Endodermal cell (in vitro differentiated cells): ENCODE measurements at places on chromosomes 16 and 17.

- DNase-seq: no peak
Observed at GRCh38 chr17:67421869-67422273, 44.8 kb downstream of the PITPNC1 start.

DNA sequence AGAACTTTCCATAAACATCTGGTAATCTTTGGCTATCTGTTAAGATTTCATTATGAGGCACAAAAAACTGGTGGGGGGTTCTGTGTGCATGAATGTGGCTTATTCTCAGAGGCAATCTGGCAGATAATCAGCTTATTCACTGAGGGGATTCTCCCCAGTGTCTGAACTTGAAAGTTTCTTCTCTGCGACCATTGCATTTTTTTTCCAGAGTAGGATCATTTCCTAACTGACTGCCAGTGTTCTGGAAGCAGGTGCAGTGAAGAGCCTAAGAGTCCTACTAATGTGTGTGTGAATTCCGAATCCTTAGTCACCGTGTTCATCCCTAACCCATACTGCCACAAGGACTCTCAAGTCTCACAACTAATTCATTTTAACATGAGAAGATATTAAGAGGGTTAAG, 64.9 kb upstream of the LRRC37A3 start:
- DNase-seq: peak; percentile 31

DNA sequence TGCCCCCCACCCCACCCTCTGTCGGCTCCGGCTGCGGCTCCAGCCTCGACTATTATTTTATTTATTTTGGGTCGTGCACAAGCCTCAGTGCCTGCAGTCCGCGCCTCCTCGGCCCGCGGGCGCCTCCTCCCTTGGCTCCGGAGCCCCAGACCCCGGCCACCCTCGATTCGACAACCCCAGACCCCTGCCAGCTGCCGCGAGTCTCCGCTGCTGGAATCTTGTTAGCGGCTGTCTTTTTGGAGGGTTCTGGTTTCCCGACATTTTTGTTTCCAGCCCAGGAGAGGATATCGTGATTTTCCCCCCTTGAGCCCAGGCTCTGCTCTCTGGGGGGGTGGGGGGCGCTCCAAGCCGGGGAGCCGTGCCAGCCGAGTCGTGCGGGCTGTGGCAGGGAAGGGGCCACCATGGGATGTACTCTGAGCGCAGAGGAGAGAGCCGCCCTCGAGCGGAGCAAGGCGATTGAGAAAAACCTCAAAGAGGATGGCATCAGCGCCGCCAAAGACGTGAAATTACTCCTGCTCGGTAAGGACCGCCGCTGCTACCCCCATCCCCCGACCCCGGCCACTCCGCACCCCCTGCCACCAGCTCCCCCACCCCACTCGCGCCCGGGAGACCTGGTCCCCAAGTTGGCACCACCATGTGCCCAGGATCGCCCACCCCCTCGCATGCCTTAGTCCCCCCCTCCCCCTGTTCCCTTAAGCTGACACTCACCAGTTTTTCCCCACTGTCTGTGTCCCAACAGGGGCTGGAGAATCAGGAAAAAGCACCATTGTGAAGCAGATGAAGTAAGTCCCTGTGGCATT, 746 bp downstream of the GNAO1 start:
- DNase-seq: peak; percentile 63

- DNase-seq: no peak
Observed at GRCh38 chr17:22217135-22217534, 524.8 kb downstream of the KCNJ18 start.

- DNase-seq: no peak
Observed at GRCh38 chr17:2814049-2814448, 17.8 kb downstream of the RAP1GAP2 start.

GRCh38 chr17:10276436-10276835, 78.0 kb upstream of the GAS7 start:
- peak; percentile 58 for DNase-seq

GRCh38 chr17:21392266-21392665, 16.1 kb downstream of the KCNJ12 start:
- DNase-seq: no peak

- DNase-seq: no peak
Observed at GRCh38 chr16:19481296-19481695, 40.6 kb downstream of the GDE1 start.

DNA sequence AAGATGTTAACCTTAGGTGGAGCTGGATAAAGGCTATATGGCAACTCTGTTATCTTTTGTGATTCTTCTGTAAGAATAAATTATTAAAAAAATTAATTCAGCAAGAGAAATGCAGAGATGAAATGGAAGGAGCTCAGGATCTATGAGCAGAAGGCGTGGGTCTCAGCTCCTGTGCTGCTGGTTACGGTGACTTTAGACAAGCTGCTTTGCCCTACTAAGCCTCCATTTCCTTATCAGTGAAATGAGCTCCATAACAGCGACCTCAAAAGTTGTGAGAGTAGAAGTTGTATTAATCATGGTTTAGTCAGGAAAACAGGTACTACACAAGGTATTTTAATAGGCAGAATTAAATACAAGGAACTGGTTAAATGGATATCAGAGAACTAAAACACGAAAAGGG, 48.2 kb upstream of the FOXJ1 start:
- DNase-seq: no peak

- no peak for DNase-seq
Observed at GRCh38 chr17:29557085-29557738, 9.6 kb downstream of the ABHD15 start.

- DNase-seq: peak; percentile 96
Observed at GRCh38 chr17:39591958-39592954, 15.5 kb downstream of the NEUROD2 start.

GRCh38 chr17:76179496-76180467, 38.7 kb upstream of the FOXJ1 start:
- no peak for DNase-seq

- DNase-seq: no peak
Observed at GRCh38 chr17:18253187-18253884, 5.2 kb downstream of the FLII start.

- no peak for DNase-seq
Observed at GRCh38 chr17:82330322-82331239, 3.0 kb downstream of the SECTM1 start.

DNA sequence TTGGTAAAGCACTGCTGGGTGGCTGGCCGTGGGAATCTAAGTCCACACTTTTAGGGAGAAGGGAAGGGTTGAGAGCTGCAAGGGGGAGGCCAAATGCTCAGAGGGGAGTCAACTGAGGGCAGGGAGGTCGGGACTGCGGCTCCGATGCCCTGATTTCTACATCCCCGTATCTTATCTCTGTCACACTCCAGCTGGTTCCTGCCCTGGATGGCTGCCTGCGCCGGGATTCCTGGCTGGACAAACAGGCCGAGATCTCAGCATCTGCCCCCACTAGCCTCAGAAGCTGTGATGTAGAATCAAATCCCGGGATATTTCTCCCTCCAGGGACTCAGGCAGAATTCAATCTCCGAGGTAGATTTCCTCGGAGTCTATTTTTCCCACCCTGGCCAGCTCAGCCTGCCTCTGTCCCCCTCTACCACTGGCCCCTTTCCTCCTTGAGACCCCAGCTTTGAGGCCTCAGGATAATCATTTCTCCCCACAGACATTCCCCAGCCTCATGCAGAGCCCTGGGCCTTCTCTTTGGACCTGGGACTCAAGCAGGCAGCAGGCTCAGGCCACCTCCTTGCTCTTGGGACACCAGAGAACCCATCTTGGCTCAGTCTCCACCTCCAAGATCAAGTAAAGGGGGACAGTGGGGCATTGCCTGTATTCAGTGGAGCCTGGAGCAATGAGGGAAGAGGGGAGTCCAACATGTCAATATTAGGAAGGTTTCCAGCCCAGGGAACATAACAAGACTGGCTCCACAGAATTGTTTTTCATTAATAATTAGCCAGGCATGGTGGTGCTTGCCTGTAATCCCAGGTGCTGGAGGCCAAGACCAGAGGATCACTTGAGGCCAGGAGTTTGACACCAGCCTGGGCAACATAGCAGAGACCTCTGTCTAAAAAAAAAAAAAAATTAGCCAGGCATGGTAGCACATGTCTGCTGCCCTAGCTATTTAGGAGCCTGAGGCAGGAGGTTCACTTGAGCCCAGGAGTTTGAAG, 1.8 kb downstream of the SHBG start:
- no peak for DNase-seq

DNA sequence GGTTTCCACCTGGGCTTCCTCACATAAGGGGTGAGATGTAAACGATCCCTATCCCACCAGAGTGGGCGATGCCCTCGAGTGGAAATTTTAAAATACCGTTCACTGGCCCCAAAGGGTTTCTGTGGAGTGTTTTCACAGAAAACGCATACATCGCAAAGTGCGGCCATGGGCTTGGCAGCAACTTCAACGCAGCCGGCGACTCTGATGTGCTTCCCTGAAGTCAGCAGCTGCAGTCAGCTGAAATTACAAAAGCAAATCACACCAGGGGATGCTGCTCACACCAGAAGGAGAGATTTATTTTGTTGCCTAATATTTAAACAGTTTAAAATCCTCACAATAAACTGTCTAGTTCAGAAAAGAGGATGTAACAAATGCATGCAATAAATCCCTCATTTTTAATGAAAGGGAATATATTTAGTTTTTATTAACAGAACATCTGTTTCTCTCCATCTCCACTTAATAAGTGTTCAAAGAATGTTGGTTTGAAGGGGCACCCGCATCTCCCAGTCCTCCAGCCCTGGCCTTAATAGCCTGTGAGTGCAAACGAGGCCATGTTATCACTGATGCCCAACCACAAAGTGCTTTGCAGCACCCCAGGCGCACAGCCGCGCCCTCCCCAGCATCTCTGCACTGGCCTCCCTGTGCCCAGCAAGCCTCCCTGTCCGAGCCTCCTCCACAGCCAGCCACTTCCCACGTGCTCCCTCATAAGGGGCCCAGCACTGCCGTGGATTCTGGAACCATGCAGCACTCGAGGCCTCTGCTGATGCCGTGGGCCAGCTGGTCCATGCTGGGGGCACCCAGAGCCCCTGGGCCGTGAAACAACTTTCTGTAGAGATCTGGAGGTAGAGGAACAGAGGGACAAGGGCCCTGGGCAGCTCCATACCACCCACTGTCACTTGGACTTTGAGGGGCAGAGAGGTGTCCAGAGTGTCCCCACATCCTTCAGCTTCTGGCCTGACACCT, 17.3 kb upstream of the XYLT2 start:
- peak; percentile 42 for DNase-seq

DNA sequence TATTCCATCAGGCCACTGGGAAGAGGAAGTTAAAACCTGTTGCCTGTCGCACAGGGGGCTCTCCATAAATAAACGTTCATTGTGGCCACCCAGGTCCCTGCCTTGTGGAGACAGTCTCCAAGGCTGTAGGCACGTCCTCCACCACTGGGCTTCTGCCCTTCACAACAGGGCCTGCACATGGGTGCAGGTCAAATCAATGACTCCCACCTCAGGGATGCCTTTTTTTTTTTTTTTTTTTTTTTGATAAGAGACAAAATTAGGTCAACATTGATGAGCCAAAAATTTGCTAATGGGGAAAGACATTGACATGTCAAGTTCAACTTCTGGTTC, 12.6 kb upstream of the SLC12A3 start:
- no peak for DNase-seq

GRCh38 chr17:19538095-19539039, 4.7 kb downstream of the SLC47A1 start:
- peak; percentile 64 for DNase-seq

- DNase-seq: no peak
Observed at GRCh38 chr16:75023009-75023408, 24.2 kb downstream of the ZNRF1 start.
